Esophagus squamous epithelium (tissue), 5 donors: ENCODE measurements at places on chromosomes 13 and 19.

GRCh38 chr13:91704398-91704797 lies 306.0 kb downstream of the GPC5 start:
- DNase-seq = no peak

DNA sequence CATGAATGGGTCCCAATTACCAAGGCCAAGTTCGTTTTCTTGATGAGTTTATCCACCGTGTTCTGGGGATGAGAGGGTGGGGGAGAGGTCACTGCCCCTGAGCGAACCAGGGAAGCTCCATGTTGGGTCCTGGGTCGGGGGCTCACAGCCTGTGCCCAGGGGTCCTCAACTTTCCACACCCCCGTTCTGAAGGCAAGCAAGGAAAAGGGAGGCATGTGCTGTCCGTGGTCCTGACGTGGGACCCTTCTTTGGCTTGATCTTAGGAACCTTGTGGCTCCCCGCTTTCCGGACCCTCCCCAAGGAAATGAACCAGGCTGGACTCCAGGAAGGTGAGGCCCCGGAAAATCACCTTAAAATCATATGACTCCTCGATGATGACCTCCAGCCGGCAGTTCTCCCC lies 18.2 kb upstream of the MEIS3 start:
- no peak for DNase-seq

DNA sequence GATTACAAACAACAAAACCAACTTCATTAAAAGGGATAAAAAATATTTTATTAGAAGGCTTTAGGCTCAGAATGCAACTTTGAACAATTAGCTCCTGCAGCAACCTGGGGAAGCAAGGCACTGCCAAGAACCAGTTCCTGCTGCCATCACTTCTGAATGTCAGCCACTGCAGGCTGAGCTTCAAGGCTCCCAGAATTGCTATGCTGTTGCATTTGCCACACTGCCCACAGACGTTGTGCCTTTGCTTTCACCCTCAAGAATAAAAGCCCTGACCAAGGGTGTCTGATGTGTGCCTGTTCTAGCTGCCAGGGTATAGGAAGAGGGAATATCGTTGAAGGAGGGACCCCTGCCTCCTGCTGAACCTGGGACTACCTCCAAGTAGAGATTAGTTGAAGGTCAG lies 238.4 kb downstream of the ITGBL1 start:
- no peak for DNase-seq

- no peak for DNase-seq
These were observed 27.3 kb upstream of the GPI start for GRCh38 chr19:34337739-34338138.

- no peak for DNase-seq
These were observed 60.5 kb downstream of the ZNF557 start for GRCh38 chr19:7130043-7130442.

DNA sequence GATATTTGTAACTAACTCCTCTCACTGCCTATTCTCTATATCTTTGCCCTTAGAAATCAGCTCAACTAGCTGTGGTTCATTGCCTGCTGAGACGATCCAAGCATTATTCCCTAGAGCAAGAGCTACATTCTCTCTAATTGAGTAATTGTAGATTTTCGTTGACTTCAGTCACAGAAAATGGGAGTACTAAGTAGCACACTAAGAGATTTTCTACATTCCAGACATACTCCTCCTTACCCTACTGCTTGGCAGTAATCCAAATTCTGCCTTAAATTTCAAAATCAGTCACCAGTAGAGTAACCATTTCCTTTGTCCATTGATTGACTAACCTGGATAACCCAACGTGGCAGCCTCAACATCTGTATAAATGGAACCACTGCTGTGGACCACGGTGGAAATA lies 1786.8 kb downstream of the SLITRK5 start:
- DNase-seq = no peak

GRCh38 chr19:14418856-14419105 lies 360 bp downstream of the DDX39A start:
- no peak for DNase-seq

- DNase-seq = no peak
These were observed 1.7 kb downstream of the PLEKHA4 start for GRCh38 chr19:48866692-48867091.

GRCh38 chr13:76684336-76684735 lies 201.9 kb downstream of the KCTD12 start:
- no peak for DNase-seq

- no peak for DNase-seq
These were observed 586.8 kb downstream of the TBC1D4 start for GRCh38 chr13:74895042-74895796.

DNA sequence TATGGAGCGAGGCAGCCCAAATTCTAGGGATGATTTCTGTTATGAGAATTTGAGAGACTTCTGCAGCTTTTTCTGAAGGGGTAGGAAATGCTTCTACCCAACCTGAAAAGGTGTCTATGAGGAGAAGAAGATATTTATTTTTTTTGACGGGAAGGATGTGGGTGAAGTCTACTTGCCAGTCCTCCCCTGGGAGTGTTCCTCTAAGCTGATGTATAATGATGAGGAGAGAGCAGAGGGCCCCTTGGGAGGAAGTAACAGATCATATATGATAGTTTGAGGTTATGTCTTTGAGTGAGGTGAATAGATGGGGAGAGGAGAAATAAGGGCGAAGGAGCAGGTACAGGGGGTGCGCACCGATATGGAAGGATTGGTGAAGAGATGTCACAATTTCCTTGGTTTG lies 910.6 kb upstream of the SLITRK5 start:
- no peak for DNase-seq

- no peak for DNase-seq
These were observed 316.8 kb downstream of the DLEU7 start for GRCh38 chr13:50526661-50527071.

- DNase-seq = no peak
These were observed at the start of gene MATK for GRCh38 chr19:3785938-3786824. TSS of gene MATK (minus strand) at chr19:3786381. CDS start at chr19:3785135, 1,246 bp downstream.

GRCh38 chr13:40116008-40116407 lies 460.5 kb downstream of the COG6 start:
- no peak for DNase-seq

DNA sequence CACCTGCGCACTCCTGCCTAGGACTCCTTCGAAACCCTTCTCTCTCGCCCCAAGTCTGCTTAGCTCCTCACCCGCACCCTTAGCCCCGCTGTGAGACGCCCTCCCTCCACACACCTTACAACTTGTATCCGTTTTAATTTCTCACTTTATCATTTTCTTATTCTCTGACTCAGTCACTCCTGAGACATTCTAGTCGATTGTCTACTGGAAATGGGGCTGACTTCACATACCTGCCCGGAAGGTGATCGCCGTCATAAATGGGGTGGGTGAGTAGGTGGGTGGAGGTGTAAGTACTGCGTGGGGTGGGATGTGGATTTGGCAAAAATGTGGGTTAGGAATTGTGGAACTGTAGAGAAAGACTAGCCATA lies 714 bp downstream of the NDFIP2 start:
- DNase-seq = no peak

DNA sequence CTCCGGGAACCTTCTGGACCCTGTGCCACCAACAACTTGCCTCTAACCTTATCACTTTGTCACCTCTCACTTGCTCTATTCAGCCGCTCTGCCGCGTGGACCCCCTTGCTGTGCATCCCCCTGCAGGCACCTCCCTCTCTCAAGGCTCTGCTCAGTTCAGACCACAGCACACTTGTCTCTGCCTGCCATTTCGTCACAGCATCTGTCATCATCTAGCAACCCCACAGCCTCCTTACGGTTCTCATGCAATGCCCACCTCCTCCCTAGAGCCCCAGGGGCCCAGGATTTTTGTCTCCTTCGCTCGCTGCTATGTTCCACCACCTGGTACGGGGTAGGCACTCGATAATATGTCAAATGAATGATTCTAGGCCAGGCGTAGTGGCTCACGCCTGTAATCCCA lies 4.8 kb downstream of the HAUS8 start:
- no peak for DNase-seq

DNA sequence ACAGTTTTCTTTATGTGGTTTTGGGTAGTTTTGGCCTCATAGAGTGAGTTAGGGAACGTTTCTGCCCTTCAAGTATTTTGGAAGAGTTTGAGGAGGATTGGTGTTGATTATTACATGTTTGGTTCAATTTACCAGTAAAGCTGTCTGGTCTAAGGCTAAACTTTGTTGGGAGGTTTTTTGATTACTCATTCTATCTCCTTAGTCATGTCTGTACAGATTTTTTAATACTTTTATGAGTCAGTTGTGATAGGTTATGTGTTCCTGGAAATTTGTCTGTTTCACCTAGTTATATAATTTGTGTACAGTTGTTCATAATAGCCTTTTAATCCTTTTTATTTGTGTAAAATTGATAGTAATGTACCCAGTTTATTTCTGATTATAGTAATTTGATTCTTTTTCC lies 20.4 kb downstream of the RNF17 start:
- DNase-seq = no peak

- no peak for DNase-seq
These were observed 276.3 kb upstream of the PRR20A start for GRCh38 chr13:56864451-56864850.

- no peak for DNase-seq
These were observed 42.1 kb downstream of the NAA16 start for GRCh38 chr13:41352935-41353840.

DNA sequence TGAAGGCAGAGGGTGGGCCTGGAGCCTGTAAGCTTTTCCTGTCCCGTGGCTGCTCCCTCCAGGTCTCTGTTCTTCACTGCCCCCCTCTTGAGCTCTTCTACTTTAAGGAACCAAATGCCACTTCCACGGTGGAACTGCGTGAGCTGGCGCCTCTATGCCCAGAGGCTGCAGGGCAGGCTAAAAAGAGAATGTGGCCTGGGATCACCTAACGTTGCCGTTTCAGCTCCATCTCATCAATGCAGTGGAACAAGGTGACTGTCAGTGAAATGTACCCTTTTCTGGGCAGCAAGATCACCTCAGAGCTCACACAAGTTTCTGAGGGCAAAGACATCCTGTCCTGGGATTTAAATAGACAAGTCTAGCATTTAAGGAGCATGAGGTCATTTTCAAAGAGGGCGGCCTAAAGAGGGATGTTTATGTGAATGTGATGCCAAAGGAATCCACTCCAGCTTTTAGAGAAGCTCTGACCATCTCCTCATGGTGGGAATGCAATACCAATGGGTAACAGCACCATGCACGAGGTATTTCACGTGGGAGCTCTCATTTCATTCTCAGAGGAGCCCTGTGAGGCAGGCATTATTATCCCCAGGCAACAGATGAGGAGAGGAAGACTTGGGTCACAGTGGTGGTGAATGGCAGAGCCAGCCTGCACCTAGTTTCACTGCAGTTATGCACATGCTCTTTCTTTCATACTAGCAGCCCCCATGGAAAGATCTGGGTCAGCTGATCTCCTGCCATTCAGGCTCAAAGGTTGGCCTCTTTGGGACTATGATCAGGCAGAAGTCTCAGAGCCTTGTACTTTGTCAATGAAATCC lies 39.3 kb downstream of the RGCC start:
- no peak for DNase-seq

DNA sequence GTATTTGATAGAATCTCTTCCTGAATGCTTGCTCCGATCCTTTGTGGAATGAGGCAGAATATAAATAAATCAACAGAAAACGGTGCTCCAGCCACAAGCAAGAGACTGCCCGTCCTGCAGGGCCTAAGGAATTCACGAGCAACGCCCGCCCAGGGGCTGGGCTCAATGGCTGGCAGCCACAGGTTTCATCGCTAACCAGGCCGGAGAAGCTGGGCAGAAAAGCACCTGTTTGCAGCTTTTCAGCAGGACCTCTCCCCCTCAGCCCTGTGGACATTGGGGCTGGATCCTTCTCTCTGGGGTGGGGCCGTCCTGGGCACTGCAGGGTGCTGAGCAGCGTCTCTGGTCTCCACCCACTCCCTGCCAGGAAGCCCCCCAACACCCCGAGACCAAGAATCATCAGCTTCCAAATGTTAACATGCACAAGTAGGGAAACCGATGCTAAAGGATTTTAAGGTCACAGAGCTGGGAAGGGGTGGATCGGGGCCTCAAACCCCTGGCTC lies 102.5 kb downstream of the GADD45B start:
- no peak for DNase-seq

DNA sequence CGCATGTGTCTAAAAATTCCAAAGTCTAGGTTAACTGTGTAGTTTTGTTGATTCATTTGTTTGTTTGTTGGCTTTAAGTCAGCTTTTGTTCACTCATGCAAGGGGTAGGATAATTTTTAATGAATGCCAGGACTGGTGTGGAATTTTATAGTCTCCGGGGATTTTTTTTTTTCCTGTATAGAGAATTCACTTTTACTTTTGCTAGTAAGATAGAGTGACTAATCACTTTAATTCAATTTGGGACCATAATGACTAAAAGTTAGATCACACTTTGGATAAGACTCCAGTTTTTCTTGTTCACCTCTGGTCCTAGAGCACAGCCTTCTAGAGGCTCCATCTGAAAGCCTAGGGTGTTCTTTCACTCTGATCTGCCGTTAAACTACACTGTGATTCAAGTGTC lies 1690.0 kb downstream of the PCDH9 start:
- no peak for DNase-seq

DNA sequence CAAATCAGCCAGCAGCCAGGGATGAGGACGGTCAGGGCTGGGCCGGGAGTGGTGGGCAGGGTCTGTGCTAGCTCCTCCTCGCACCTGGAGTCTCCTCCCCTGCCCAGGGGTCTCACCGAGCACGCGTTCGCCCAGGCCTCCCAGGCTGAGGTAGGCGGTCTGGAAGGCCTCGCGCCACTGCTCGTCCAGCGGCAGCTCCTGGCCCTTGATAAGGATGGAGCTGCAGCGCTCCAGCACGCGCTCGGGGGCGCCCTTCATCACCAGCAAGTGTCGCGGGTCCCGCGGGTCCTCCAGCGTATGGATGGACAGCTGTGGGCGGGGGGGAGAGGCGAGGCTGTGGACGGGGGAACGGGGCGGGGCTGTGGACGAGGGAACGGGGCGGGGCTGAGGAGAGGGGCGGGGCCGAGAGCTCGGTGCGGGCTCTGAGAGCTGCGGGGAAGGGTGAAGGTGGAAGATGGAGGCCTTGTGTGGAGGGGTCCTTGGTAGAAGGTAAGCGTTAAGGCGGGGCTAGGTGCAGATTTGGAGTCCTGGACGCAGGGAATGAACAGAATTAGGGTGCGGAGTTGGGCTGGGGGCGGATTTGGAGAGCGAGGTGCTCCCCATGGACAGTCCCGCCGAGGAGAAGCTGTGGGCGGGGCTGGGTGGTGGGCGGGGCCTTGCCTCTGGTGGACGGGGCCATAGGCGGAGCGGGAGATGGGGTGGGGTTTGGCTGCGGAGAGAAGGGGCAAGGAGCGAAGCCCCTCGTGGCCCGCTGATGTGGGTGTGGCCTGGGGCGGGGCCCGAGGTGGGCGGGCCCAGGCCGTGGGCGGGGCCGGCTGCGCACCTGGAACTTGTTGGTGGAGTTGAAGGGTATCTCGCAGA lies 5.7 kb downstream of the ATP4A start:
- DNase-seq = no peak

GRCh38 chr19:22625266-22626035 lies 8.7 kb upstream of the ZNF492 start:
- no peak for DNase-seq

DNA sequence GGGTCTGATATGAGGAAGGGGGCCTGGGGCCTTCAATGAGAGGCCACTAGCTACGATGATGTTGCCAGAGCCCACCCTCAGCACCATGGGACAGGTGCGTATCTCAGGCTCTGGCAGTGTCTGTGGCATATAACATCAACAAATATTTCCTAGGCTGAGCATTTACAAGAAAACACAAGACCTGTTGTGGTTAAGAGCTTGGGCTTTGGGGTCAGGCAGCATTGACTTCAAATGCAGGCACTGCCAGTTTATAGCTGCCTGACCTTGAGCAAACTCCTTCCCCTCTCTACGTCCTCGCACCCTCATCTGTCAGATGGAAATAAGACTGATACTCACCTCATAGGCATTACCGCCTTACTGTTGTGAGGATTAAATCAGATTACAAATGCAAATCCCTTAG lies 156.0 kb downstream of the KATNAL1 start:
- no peak for DNase-seq

- DNase-seq = no peak
These were observed 1.4 kb upstream of the YIF1B start for GRCh38 chr19:38317104-38317612.
